ENCODE measurements at places on chromosomes 2 and 18.

GRCh38 chr2:75421986-75422385 lies 138.8 kb downstream of the EVA1A start:
- DNase-seq, result no peak

DNA sequence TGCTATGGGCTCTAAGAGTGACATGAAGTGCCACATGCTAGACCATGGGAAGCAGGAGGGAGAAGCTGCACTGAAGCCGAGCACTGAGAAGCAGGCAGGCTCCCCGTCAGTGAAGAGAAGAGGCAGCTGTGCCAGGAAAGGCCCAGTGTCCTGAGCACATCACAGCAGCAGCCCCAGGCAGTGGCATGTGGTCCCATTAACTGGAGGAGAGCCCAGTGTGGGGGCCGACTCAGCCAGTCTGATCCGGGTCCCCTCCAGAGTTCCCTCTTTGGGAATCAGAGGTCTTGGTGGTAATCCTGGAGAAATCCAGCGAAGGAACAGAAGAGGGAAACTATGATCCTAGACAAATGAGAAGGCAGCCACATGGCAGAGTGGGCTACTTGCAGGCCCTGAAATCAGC lies 96.7 kb upstream of the ACAA2 start:
- DNase-seq, result no peak

DNA sequence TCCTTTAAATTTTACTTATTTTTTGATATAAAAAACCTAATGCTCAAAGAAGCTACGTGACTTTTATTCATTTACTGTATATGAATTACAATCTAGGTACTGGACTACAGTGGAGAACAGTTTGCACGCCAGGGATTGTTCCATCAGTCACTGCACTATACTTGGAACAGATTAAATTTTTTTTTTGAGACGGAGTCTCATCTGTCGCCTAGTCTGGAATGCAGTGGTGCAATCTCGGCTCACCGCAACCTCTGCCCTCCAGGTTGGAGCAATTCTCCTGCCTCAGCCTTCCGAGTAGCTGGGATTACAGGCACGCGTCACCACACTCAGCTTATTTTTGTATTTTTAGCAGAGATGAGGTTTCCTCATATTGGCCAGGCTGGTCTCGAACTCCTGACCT lies 330.0 kb upstream of the SLC14A2 start:
- DNase-seq, result no peak

DNA sequence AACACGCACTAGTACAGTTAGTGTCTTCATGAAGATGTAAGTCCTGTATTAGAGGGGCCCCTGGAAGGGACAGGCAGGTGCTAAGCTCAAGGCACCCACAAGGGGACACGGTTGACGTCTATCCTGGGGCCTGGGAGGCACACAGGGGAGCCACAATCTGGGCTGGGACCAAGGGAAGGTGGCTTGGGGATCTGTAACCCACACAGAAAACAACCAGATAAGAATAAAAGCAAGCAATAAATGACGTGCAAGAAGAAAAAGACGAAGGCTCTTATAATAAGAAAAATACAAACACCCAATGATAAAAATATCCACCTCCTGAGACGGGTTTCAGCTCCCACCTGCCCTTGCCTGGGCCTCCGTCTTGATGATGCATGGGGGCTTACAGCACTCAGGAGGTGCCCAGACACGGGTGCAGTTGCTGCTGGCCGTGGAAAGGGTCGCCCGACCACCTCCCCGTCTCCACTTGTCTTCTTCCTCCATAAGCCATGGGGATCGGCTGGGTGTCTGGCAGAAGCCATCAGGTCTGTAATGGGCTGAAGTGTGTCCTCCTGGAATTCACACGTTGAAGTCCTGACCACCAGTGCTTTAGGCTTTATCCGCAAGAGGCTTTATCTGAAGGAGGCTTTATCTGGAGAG lies 73.9 kb downstream of the TWIST2 start:
- DNase-seq, result no peak

- DNase-seq, result no peak
Measured at GRCh38 chr2:50315336-50315735, 716.6 kb downstream of the NRXN1 start.

- no peak for DNase-seq
Measured at GRCh38 chr2:46264447-46264846, 32.8 kb upstream of the EPAS1 start.

DNA sequence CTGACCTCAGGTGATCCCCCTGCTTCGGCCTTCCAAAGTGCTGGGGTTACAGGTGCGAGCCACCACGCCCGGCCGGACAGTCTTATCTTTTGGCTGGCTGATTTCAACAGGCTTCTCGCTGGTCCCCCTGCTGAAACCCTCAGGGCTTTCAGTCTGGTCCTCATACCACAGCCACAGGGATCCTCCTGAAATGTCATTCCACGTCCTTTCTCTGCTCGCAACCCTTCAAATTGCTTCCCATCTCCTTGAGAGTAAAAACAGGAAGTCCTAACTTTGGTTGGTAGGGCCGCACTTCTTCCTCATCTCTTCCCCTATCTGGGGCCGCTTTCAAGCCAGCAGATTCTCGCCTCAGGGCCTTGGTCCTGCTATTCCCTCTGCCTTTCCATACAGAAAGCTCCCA lies 1.4 kb upstream of the CAB39 start:
- no peak for DNase-seq

DNA sequence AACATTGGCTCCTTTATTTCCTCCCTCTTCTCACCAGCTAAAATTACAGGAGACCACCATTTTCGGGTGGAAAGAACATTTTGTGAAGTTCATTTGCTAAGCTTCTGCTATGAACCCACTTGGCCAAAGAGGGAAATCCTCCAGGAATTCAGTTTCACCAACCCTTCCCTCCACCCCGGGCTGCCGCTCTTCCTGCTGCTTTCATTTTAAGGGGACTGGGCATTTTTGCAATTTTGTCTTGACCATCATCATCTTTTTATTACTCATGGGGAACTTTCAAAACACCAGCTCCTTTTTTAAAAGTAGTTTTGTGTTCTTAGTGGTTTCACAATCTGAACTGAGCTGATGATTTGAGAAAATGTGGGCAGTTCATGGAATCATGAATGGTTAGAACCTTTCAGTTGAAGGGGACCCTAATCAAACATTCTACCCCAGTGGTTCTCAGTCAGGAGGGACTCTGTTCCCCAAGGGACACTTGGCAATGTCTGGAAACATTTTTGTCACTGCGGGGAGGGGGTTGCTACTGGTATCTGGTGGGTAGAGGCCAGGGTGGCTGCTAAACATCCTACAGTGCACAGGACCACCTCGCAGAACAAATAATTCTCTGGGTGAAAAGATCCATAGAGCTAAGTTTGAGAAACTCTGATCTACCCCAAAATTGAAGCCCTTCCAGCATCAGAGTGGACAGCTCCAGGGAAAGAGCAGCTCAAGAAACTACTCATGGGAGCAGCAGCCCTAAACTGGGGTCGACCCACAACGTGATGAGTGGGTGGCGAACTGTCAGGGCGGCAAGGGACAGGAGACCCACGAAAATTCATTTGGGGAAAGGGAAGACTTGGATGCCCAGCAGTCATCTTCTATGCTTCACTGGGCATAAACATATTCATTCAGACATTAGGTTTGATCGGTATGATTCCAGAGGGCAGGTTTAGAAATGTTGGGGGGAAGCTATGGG lies 92.9 kb downstream of the ACKR3 start:
- no peak for DNase-seq

DNA sequence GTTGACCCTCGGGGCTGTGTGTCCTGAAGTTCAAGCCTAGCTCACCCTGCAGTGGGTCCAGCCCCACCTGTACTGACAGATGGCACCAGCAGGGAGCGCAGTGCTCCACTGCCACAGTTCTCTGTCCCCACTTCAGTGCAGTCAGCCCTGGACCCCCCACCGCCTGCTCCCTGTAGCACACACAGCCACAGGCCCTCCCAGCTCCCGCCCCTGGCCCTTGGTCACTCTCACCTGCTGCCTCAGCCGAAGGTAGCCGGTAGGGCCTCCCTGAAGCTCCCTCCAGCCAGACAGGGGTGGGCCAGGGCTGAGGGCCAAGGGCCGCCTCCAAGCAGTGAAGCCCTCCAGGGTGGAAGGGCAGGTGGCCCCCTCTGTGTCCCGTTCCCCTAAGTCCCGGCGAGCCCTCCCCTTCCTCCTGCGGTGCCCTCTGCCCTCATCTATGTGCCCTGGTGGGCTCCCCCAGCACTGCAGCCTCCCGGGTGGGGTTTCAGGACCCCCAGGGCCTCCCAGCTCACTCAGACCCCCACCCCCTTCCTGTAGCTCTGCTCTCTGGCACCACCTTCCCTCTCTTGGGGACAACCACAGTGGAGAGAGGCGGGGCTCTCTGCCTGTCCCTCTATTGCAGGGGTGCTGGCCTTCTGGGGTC lies 10.8 kb upstream of the ALPP start:
- DNase-seq, result no peak

All from stimulated activated CD4-positive, alpha-beta T cell treated with anti-CD3 and anti-CD28 coated beads, TNF-alpha, amount 100 ng/mL, for 4 hours (primary cell).